GM18507 (cell line): ENCODE measurements at places on chromosomes 13 and 19.

DNA sequence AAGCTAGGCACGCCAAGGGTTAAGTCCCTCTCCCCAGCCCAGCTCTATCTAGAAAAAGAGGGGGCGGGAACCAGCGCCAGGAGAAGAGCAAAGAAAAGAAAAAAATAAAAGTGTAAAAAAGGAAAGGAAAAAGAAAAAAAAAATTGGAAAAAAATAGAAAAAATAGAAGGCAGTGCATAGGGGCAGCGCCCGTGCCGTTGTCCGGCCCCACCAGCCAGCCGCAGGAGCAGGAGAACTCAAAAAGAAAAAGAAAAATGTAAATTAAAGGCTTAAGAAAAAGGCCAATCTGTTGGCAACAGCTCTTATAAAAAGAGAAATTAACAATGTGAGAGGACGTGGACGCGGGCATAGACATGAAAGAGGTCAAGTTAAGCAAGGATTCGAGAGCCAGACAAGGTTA lies 105.4 kb upstream of the ZNF98 start:
- DNase-seq, result no peak

DNA sequence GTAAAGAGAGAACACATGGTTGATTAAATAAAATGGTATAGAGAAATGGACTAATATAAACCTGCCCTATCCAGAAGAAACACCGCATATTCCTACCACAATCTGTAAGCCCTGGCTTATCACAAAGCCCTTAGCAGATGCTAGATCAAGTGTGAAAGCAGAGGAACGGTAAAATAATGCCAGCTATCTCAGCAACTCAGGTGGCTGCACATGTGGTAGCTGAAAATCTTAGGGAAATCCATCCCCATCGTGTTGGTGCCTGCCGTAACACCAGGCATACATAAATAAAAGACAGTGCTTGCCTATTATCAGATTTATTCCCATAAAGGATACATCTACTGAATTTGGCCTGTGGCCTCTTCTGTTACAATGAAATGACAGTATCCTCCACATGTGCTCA lies 304.1 kb upstream of the MAB21L1 start:
- DNase-seq, result no peak

GRCh38 chr13:48401480-48401879 lies 11.4 kb downstream of the LPAR6 start:
- DNase-seq, result no peak

DNA sequence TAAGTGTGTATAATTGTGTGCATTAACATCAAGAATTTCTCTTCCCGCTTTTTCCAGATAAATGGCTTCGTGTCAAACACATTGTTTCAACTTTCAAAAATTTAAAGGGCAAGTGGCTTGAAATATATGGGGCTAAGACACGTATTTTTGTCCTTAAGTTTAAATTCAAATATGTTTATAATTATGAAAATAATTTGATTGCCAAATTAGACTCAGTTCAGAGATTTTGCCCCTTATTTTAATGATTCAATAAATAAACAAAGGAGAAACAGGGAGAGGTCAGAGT lies 1159.2 kb upstream of the MIR17HG start:
- no peak for DNase-seq

GRCh38 chr19:54253331-54254194 lies 3.5 kb downstream of the LILRB5 start:
- DNase-seq, result no peak

GRCh38 chr19:18251587-18252369 lies 22.5 kb downstream of the IQCN start:
- DNase-seq, result peak; percentile 66

GRCh38 chr13:42769650-42770049 lies 11.7 kb upstream of the FAM216B start:
- DNase-seq, result no peak

DNA sequence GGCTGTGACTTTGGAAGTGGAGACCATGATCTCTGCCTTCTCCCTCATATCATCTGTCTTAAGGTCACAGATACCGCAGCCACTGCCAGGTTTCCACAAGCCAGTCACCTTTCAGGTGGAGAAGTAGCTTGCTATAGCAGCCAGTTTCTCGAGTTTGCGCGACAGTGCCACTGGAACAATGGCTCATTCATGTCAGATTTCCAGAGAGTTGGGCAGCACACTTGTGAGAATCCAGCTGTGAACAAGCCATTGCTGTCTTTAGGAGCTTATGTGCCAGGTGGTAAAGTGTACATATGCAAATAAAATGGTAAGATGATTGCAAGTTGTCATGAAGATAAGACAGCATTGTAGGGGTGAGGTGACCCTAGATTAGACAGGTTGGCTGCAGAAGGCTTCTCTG lies 22.3 kb downstream of the GARRE1 start:
- no peak for DNase-seq

DNA sequence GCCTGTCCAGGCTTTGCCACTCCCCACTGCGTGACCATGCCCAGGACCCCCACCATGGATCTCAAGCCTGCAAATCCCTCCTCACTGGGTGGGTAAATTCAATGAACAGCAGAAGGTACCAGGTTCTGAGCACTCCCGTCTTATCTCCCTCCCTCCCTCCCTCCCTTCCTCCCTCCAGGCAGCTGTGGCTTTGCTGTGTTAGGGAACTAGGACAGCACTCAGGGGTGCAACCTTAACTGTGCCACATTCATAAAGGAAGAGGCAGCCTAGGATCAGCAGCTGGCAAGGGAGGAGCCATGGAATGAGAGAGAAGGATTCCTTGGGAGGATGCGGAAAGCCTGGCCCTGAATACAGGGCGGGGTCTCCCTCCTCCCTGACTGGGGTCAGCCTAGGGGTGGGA lies 5.6 kb downstream of the CEACAM4 start:
- no peak for DNase-seq

GRCh38 chr19:16066611-16067104 lies 9.6 kb upstream of the TPM4 start:
- no peak for DNase-seq

DNA sequence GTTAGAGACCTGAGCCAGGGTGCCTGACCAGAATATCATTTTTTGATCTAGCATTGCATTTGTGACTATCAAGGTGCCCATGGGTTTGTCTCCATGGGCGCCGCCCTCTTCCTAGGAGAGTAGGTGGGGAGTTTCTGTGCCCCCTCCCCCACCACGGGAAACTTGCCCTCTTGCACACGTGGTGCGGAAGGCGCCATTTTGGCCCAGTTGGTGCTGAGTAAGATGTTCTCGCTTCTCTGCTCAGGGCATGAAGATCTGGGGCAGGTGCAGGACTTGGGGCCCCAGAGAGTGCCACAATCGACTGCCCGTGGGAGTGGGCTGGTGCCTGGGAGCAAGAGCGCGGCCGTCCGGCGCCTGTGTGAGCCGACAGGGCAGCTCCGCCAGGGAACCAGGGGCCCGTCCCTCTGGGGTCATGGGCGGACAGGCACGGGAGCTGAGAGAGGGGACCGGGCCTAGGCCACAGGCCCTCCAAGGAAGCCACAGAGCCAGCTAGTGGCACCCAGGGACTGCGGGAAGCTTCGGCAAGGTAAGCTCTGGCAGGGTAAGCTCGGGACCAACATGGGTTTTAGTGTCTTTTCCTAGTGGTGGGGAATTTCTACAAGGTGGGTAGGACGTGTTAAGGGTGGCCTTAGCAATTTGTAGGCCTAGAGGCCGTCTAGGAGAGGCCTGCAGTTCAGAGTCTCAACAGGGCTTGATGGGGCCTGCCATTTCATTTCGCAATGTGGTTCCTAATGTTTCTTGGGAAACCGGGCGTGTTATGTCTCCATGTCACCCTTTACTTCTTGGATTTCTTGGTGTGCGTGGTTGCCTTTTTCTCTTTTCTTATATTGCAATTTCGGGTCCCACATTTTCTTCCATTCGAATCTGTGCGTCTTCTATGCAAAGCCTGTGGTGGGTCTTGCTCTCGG lies 14.5 kb downstream of the SACS start:
- no peak for DNase-seq

DNA sequence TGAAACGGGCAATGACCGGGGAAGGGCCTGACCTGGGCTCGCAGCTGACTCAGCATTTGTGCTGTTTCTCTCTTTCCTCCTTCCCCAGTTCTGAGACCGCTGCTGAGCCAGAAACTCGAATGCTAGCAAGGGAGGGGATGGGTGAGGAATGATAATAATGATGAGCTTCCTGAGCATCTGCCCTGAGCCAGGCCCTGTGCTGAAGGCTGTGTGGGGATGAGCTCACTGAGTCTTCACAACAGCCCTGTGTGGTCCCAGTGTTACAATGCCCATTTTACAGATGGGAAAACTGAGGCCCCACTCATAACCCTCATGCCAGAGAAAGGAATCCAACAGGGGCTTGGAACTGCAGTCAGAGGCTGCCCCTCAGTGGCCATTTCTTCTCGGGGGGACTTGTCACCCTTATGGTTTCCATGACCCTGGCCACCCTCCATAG lies 8.1 kb downstream of the SULT2B1 start:
- no peak for DNase-seq

DNA sequence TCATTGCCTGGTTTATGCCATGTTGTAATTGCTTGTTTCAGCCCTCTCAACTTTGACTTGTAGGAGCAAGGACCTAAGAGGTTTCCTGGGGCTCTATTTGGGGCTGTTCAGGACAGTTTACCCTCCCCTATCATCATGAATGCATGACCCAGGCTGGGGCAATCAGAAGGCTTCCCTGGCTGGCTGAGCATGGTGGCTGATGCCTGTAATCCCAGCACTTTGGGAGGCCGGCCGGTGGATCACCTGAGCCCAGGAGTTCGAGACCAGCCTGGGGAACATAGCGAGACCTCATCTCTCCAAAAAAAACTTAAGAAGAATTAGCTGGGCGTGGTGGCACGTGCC lies 6.1 kb upstream of the LSM4 start:
- no peak for DNase-seq

DNA sequence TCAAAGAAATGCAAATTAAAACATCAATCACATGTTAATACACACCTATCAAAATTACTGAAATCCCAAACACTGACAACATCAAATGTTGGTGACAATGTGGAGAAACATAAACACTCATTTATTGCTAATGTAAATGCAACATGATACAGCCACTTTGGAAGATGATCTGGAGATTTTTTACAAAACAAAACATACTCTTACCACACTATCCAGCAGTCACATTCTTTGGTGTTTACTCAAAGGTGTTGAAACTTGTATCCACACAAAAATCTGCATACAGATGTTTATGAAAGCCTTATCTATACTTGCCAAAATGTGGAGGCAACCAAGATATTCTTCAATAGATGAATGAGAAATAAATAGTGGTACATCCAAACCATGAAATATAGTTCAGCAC lies 1219.5 kb upstream of the PCDH20 start:
- DNase-seq, result no peak

DNA sequence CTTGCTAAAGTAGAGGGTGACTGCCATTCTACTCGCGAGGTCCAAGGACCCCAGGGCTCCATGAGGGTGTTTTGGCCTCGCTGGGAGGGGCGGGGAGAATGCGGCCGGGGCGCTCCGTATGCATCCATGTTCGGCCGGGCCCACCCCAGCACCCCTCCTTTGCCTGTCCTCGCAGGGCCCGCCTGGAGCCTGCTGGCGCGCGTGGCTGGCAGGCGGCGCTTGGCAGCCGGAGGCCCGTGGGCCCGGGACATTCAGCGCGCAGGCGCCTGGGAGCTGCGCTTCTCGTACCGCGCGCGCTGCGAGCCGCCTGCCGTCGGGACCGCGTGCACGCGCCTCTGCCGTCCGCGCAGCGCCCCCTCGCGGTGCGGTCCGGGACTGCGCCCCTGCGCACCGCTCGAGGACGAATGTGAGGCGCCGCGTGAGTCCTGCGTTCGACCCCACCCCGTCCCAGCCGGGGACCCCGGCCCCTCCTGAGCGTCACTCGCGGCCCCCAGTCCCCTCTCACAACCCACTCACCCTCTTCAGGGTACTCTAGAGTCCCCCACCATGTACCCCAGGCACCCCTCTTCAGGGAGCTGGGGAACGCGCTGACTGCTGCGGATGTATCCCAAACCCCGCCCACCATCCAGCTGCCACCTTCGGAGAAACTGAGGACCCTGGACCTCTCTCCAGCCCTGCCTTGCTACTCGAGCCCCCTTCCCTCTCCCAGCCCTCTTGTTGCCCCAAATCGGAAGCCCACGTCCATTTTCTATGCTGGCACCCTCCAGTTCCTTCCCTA lies 4.1 kb downstream of the DLL3 start:
- DNase-seq, result peak; percentile 77
